Naive thymus-derived CD8-positive, alpha-beta T cell (primary cell): ENCODE measurements at places on chromosomes 16 and 17.
A peak's percentile ranks its signal among the peaks of the same experiment; 100 is the strongest.

- DNase-seq = no peak
Measured at GRCh38 chr16:57054338-57054737, 38.0 kb upstream of the CPNE2 start.

DNA sequence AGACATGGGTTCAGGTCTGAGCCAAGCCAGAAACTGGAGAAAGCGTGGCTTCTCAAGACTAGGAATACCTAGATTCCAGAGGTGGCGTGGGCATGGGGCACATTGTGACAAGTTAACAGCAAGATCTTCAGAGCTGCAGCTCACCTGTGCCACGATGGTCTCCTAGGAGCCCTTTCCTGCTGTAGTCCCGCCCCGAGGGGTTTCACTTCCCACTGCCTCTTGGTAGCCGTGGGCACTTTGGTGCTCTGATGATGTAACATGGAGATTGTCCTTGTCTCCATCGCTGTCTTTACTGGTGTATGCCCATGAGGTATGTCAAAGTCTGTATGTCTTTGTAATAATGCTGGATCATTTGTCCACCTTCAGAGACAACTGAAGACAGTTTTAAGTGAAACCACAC lies 89.7 kb downstream of the WWOX start:
- DNase-seq = no peak

- peak; percentile 56 for DNase-seq
Measured at GRCh38 chr17:43994272-43995149, 9.9 kb upstream of the NAGS start.

DNA sequence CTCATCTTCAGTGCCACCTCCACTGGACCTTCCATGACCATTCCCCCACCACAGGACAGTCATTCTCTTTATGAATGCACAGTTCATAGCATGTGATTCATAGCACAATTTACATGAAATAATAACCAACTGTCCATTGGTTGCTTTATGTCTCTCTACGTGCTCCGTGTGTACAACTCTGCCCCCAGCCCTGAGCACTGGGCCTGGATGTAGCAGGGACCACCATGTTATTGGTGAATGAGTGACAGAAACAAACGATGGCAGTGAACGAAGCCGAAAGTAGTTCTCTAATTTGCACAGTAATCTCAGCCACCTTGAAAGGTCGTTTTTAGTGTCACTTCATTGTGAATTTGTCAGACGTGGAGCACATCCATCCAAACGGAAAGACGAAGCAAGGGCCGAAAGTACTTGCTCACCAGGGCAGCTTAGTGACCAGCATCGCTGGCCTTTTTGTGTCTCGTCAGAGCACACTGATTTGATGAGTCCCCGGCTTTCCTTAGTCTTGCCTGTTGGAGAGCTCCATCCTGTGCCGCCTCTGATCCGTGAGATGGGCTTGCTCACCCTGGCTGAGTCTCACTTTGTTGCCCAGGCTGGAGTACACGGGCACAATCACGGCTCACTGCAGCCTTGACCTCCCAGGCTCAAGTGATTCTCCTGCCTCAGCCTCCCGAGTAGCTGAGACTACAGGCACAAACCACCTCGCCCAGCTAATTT lies 95.3 kb downstream of the CMIP start:
- no peak for DNase-seq

DNA sequence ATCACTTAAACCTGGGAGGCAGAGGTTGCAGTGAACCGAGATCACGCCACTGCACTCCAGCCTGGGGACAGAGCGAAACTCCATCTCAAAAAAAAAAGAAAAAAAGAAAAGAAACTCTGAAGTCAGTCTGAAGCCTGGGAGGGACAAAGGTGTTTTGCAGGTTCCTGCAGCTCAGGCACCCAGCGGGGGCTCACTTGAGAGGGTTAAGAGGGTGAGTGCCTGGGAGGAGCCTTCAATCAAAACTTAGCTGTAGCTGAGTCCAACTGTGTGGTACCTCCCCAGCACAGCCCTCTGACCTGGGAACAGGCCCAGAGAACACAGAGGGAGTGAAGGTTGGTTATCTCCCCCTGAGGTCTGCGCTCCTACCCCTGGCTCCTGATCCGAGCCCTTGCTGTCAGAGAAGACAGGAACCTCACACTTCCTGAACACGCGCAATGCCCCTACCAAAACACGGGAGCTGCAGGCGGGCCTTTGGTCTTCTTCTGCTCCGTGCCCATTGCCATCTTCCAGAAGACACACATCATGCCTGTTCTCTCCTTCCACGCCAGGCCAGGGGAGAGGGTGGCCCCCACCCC lies 20.4 kb upstream of the ZC3H18 start:
- no peak for DNase-seq

GRCh38 chr17:48244121-48244711 lies 136.7 kb downstream of the SNX11 start:
- no peak for DNase-seq

DNA sequence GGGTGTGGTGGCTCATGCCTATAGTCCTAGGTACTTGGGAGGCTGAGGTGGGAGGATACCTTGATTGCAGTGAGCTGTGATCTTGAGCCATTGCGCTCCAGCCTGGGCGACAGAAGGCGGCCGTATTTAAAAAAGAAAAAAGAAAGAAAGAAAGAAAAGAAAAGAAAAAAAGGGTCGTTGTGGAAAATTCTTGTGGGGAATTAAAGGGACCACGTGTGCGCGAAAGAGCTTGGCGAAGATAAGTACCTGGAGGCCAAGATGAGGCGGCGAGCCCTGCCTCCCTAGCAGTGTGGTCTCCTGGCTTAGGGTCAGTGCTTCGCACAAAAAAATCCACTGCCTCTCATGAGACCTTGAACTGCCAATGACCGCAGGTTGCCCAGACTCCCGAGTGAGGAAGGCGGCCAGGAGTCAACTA lies 728 bp upstream of the NMT1 start:
- DNase-seq = no peak

- peak; percentile 42 for DNase-seq
Measured at GRCh38 chr17:8857919-8858318, 9.6 kb downstream of the PIK3R6 start.

- DNase-seq = no peak
Measured at GRCh38 chr17:29237476-29238132, 9.1 kb upstream of the CRYBA1 start.

DNA sequence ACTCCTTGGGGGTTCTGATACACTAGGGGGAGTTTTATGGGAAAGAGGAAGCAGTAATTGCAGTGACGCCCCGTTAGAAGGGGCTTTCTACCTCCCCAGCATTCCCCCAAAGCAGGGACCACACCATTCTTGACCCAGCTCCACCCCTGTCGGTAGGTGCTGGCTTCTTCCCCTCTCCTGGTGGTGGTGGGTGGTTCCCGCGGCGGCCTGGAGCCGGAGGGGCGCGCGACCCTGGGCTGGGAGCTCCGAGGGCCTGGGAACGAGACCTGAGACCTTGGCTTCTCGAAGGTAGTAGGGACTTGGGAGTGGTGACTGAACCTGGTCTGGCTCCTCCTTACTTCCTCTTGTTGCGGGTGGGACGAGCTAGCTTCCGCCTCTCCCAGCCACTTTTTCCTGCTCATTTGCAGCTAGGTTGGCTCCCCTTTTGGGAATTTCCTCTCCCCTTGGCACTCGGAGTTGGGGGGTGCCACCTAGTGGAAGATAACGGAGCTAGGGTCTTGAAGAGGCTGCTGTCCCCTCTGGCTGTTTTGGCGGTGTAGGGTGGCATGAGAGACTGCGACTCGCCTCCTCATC lies 438 bp downstream of the GRN start:
- peak; percentile 48 for DNase-seq

GRCh38 chr17:8220783-8221662 lies 10.6 kb upstream of the AURKB start:
- peak; percentile 90 for DNase-seq

- no peak for DNase-seq
Measured at GRCh38 chr16:19170043-19170655, 2.1 kb downstream of the SYT17 start.

GRCh38 chr16:30901201-30902028 lies 5.0 kb downstream of the CTF1 start:
- DNase-seq = no peak

GRCh38 chr17:79931817-79932309 lies 92.6 kb upstream of the CBX4 start:
- no peak for DNase-seq

DNA sequence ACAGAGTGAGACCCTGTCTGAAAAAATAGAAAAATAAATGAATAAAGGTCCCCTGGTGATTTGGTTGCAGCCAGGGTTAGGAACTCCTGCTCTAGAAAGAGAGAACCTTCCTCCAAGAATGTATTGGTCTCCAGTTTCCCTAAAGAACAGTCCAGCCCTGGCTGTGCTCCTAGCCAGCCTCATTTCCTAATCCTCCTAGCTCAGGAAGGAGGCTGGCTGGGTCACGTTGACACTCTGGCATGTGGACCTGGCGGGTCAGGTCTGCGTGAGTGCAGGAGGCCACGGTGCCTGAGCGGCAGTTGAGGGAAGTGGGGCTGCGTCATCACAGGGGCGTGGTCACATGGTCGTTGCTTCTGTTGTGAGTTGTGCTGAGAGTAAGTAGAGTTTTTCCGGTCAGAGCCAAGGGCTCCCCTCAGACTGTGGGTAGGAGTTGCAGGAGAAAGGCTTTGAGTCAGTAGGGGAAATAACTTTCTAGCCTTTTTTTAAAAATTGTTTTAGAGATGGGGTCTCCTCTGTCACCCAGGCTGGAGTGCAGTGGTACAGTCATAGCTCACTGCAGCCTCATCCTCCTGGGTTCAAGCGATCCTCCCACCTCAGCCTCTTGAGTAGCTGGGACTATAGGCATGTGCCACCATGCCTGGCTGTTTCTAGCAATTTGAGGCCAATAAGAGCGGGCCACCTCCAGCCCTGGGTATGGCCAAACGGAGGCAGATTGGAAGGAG lies 194.0 kb upstream of the CIBAR2 start:
- peak; percentile 86 for DNase-seq

- DNase-seq = no peak
Measured at GRCh38 chr16:49487746-49488145, 114.1 kb downstream of the C16orf78 start.

DNA sequence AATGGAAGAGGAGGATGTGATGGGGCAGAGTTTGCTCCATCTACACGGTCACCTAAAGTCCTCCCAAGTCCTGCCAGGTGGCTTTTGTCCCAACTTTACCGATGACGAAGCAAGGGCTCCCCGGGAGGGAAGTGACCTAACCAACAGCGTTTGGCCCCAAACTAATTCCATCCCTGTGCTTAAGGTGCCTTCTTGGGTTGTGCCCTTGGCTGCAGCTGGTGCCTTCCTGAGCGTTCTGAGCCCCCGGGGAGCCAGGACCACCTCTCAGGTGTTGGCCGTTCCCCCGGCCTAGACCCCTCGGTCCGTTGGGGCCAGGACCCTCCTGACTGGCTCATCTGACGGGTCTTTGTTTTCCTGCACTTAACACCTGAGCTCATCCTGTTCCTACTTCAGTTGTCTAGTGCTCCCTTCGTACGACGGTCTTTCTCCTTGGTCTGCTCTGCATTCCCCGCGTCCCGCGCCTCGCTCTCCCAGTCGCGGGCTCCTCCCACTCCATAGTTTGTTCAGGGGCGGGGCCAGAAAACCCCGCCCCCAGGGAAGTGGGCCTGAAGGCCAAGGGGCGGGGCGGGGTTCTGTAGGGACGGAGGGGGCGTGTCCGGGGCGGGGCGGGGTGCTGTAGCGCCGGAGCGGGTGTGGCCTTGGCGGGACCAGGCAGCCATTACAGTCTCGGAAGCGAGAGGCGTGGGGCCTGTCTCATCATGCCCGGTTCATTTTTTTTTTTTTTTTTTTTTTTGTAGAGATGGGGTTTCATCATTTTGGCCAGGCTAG lies 822 bp upstream of the ZSCAN10 start:
- peak; percentile 93 for DNase-seq

GRCh38 chr16:62700426-62701294 lies 664.4 kb upstream of the CDH8 start:
- no peak for DNase-seq

DNA sequence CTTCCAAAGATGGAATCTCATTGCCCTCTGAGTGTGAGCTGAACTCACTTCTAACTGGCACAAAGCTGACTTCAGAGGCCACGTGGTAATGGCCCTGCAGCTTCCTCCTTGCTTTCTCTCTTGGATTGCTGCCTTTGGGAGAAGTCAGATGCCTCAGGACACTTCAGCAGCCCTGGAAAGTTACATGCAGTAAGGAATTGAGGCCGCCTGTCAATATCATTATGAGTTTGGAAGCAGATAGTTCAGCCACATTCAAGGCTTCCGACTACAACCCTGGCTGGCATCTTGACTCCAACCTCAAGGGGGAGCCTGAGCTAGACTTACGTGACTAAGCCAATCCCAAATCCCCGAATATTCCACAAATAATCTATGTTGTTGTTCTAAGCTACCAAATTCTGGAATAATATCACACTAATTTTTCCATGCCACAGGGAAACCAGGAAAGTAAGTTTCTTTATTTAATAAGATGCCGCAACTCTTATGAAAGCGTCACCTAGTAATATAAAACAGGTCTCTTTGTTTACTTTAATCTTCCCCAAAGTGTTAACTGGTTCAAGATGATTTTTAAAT lies 13.6 kb downstream of the CEP20 start:
- DNase-seq = no peak

DNA sequence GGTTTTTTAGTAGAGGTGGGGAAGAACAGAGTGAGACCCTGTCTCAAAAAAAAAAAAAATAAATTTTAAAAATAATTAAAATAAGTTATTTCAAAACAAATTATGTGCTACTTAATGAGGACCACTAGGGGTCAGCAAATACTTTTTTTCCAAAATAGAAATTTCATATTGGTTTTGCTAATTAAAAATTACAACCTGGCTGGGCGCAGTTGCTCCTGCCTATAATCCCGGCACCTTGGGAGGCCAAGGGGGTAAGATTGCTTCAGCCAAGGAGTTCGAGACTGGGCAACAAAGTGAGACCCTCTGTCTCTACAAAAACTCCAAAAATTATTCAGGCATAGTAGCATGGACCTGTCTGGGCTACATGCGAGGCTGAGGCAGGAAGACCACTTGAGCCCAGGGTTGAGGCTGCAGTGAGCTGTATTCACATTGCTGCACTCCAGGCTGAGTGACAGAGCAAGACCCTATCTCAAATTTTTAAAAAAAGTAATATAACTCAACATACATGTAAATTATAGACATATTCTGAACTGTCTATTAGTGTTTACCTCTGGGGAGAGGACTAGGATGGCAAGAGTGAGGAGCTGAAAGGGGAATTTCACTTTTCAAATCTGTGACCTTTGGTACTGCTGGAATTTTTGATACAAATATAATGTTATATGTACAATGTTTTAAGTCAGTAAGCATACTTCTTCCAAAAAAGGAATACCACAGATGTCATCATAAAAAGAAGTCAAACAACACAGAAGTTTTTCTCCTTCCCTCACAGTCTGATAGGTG lies 8.1 kb downstream of the MEIOB start:
- peak; percentile 39 for DNase-seq
